ENCODE measurements at places on chromosomes 2 and 18.
A peak's percentile ranks its signal among the peaks of the same experiment; 100 is the strongest.

DNA sequence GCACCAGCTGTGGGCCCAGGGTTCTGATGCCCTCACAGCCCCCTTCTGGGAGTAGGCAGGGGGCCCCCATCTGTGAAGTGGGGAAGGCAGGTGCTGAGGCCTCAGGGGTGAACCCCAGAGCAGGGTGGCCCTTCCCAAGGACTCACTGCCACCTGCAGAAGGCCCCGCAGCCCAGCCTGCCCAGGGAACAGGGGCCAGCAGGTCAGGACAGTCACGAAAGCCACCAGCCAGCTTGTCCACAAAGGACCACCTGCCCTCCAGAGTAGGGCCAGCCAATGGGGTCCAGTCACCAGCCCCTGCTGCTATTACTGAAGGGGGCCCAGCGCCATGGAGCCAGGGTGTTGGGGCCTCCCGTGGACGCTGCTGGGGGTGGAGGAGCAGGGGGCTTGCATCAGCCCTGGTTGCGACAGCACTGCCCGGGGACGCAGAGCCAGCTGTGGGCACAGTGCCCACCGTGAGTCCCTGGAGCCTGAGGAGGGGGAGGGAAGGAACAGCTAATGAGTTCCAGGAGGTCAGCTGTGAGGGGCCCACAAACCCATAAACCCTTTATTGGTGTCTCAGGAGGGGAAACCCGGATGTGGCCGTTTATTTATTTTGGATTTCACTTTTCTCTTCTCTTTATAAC lies 11.5 kb upstream of the SNED1 start:
- peak; percentile 89 for DNase-seq

DNA sequence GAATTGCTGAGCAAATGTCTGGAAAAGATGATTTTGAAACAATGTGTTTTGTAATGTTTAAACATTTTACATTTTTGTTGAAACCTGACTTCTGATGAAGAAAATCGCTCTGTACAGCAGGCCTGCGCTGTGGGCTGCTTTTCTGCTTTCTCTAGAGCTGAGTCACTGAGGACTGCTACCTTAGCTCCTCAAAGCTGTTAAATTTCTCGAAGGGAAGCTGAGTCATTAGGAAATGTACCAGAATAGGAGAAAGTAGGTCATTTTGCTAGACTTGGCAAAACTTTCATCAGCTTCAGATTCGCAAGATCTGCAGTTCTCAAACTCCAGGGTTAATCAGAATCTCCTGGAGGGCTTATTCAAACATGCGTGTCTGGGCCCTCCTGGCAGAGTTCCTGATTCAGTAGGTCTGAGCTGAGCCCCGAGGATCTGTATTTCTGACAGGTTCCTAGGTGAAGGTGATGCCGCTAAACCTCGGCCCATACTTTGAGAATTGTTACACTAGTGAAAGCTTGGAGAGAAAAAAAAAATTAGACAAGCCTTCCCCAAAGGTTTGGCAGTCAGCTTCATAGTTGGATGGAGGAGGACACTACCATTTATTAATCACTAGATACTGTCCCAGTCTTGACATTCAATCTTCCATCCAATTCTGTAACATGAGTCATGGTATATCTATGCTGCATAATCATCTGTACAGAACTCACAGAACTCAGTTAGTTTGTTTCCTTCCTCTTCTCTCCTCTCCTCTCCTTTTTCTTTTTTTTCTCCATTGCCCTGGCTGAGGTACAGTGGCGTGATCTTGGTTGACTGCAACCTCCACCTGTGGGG lies 297.6 kb downstream of the PARD3B start:
- DNase-seq, result peak; percentile 95

- DNase-seq, result no peak
Measured at GRCh38 chr2:66525606-66526005, 90.7 kb downstream of the MEIS1 start.

GRCh38 chr2:132392221-132392620 lies 24.4 kb upstream of the GPR39 start:
- DNase-seq, result no peak

- DNase-seq, result no peak
Measured at GRCh38 chr2:113769555-113769954, 13.1 kb upstream of the SLC35F5 start.

DNA sequence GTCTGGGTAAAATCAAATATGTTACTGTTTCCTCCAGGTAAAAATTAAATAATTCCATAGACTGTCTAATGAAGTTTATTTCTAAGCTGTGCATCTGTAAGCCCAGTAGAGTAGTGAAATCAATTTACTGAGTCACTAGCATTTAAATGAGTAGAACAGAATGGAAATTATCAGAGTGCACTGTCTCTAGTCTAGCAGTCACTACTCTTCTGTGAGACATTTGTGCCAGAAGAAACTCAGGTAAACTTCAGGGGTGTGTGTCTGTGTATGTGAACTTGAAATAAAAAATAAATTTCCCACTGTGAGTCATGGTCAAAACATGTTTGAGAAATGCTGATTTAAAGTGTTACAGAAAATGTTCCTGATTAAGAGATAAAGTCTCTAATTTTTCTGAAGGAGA lies 146.4 kb downstream of the RIF1 start:
- DNase-seq, result no peak

DNA sequence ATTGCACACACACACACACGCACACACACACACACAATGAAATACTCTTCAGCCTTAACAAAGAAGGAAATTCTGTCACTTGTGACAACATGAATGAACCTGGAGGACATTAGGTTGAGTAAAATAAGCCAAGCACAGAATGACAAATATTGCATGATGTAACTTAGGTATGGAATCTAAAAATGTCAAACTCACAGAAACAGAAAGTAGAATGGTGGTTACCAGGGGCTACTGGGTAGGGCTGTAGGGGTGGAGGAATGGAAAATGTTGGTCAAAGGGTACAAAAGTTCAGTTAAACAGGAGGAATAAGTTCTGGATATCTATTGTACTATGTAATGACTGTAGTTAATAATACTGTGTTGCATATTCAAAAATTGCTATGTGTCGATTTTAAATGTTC lies 29.5 kb downstream of the SCN2A start:
- no peak for DNase-seq

- DNase-seq, result no peak
Measured at GRCh38 chr2:96867756-96868554, 1.9 kb downstream of the SEMA4C start.

- DNase-seq, result peak; percentile 69
Measured at GRCh38 chr2:162106146-162106551, 32.1 kb upstream of the DPP4 start.

DNA sequence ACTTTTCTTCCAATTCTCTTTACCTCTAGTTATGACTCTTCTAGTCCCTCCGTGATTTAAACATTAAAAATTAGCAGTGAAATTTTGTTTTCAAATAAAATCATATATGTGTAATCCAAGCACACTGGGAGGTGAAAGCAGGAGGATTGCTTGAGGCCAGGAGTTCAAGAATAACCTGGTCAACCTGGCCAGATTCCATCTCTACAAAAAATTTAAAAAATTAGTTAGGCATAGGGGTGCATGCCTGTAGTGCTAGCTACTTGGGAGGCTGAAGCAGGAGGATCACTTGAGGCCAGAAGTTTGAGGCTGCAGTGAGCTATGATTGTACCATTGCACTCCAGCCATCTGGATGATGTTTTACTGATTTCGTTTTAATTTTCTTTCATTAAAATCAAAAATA lies 7.0 kb upstream of the VSNL1 start:
- no peak for DNase-seq

DNA sequence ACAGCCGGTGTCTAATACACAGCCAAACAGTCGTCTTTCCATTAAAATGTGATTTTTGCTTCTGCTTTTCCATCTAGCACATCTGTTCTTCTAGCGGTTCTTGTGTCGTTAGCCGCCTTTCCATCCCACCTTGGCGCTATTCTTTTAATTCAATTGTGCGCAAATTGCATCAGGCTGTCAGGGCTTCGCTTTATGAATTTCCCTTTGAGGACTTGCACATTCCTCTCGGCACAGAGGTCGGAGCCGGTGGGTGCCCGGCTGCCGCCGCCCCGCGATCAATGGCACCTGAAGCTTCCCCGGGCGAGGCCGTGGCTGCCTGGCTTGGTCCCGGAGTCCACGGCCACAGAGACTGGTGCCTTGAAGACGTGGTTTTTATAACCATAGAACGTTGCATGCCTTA lies 33.9 kb upstream of the TSPYL6 start:
- DNase-seq, result no peak

DNA sequence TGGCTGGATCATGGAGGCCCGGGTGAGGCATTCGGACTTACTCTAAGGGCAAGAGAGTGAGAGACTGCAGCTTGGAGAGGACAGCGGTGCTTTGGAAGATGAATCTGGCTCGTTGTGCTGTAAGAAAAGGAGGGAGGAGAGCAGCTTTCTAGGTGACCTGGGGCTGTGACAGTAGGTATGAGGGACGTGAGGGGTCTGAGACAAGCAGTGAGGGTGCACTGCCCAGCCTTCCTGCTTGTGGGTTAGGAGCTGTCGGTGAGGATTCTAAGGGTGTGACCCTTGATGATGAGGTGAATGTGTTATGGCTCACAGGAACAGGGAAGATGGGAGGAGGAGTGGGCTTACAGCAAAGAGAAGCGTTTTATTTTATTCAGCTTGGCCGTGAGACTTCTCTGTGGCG lies 27.1 kb upstream of the RHOB start:
- DNase-seq, result no peak

- DNase-seq, result no peak
Measured at GRCh38 chr2:20562540-20563225, 88.2 kb downstream of the HS1BP3 start.

DNA sequence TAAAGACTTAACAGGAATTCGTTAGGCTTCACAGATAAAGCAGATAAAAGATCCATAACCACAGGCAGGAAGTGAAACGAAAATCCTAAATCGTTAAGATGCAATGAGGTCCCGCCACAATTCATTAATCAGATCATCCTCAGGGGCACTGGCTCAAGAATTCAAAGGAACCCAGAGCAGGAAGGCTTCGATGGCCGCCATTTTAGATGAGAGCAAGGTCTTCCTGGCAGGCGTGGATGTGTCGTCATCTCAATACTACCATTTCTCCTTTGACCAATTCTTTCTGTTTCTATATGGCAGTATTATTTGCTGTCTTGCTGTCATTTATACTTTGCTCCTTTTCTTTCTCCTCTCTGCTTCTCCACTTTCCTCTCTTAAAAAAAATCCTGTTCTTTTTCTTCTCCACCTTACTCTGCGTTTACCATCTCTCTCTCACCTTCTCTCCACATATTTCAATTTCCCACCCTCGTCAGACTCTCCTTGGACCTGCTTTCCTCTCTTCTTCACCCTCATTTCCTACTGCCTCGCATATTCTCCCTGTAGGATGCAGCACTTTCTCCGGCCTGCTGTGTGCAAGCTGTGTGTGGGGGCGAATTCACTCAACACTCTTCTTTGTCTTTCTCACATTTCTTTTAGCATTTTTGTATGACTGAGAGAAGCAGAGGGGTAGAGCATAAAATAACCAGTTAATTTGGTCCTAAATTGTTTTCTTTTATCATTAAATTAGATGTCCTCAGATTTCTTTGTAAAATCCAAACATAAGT lies 35.1 kb upstream of the LHCGR start:
- DNase-seq, result no peak

GRCh38 chr18:24810561-24811305 lies 350.3 kb downstream of the HRH4 start:
- no peak for DNase-seq

DNA sequence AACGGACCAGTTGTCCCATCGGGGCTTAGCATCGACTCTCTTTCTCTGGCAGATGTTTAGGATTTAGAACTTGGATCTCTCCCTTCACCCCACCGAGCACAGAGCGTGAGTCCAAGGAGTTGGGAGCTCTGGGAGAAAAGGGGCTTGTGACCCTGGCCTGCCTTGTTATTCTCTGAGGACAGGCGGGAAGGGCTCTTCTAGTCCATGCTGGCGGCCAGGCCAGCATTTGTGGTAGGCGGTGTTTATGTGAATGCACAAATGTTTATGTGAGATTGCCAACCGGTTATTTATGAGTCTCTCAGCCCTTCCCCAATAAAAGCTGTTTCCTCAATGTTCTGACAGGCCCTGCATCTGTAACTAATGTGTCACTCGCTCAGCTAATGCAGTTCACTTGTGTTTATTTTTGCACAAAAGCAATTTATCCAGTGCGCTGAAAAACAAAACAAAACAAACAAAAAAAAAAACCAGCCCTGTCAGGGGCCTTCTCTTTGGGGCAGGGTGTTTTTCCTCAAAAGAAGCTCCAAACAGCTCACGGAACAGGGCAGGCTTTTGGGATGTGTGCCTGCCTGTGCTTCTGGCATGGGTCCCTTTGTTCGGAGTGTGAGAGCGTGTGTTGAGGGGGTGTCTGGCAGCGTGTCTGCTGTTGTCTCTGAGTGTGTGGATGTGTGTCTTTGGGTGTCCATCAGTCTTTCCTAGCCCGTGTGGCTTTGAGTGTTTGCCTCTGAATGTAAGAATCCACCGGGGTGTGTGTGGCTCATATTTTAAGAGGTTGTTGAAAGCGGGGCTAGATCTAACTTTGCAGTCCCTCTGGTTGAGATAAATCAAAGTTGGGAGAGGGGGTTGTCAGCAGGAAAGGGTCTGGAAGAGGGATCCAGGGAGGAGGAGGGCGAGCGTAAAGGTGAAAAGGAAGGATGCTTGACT lies 52.8 kb upstream of the HAAO start:
- DNase-seq, result peak; percentile 84

GRCh38 chr2:100057901-100058261 lies 84.5 kb downstream of the AFF3 start:
- DNase-seq, result peak; percentile 84

- DNase-seq, result no peak
Measured at GRCh38 chr18:37516361-37516853, 49.2 kb downstream of the CELF4 start.

GRCh38 chr2:24011250-24012104 lies 1.6 kb downstream of the MFSD2B start:
- no peak for DNase-seq

DNA sequence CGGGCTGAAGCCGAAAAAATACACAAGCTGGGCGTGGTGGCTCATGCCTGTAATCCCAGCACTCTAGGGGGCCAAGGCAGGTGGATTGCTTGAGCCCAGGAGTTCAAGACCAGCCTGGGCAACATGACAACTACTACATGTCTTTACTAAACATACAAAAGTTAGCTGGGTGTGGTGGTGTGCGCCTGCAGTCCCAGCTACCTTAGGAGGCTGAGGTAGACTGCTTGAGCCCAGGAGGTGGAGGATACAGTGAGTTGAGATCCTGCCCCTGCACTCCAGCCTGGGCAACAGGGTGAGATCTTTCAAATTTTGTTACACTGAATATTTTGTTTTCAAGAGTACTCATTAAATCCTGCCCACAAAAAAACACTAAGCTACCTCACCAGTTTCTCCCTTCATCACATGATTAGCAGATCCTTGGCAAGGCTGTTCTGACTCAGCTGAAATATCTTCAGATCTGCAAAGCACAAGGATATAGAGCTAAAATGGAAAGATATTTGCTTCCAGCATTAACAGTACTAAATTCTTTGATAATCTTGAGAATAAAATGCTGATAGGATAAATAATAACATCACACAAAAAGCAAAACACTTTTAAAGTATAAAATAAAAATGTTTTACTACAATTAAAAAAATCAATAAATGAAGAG lies 28.2 kb upstream of the MCM6 start:
- peak; percentile 30 for DNase-seq

GRCh38 chr2:133240491-133241223 lies 327.6 kb downstream of the NCKAP5 start:
- DNase-seq, result peak; percentile 3

Data from fibroblast of skin of right quadriceps (primary cell).